ENCODE measurements at places on chromosomes 5 and 9.
A peak's percentile ranks its signal among the peaks of the same experiment; 100 is the strongest.

DNA sequence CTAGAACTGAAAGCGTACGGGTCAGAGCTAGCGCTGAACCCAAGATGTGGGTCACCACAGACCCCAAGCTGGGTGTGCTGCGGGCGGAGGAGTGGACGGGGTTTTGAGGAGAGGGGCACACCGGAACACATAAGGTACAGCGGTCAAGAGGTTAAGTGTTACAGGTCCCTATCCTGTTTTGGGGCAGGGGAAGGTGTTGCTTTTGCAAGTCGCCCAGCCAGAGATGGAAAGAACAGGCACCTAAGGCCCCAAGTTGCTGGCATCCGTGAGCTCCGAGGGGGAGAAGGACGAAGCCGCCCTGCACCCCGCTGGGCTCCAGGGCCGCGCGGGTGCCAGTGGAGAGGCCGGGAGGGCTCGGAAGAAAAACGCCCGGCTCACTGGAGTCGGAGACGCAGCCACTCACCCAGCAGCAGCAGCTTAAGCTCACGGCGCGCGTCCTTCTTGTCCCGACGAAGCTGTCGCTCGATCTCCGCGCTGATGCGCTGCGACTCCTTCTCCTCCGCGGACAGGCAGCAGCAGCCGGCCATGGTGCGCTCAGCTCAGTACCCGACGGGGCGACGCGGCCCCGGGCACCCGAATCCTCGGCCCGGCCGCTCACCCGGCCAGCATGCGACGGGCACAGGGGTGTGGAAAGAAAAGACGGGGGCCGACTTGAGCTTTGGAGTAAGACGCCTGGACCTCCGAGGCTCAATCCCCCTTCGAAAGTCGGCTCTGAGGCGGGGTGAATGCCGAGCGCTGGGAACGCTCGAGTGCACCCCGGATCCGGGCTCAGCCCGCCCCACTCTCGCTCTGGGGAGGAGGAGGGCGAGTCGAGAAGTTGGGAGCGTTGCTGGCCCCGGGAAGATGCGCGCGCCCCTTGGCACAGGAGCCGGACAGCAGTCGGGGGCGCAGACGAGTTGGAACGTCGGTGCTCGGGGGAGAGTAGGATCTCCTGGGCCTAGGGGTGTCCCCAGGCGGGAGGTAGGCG lies 572 bp downstream of the GNA14 start:
- DNase-seq: no peak

DNA sequence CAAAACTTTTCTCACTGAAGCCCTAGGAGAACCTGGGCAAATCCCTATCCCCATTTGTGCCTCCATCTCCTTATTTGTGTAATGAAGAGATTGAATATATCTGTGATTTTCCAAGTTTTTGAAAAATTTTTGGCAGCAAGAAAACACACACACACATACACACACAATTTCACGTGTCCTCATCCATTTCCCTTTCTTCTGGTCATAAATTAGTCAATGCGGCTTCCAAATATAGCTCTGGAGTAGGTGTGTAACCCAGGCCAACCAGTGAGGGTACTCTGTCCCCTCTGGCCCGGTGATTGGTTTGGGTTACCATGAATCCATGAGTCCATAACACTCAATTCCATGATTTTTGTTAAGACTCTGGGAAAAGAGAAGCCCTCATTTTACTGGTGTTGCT lies 12.7 kb downstream of the CSF1R start:
- DNase-seq: no peak

DNA sequence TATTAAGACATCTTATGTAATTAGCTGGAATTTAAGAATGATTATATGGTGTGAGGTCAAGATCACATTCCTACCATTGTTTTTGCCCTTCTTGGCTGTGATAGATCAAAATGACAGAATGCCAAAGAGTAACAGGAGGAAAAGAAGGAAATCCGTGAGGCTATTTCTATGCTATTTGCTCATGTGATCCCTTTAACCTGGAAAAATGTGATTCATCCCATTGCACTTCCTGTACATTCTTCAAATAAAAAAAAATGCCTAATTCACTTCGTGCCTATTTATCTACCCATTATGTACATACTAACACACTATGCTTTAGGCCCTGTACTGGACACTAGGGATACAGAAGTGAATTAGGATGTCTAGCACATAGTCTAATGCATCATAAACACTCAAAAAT lies 154.1 kb upstream of the PAPPA start:
- DNase-seq: no peak

DNA sequence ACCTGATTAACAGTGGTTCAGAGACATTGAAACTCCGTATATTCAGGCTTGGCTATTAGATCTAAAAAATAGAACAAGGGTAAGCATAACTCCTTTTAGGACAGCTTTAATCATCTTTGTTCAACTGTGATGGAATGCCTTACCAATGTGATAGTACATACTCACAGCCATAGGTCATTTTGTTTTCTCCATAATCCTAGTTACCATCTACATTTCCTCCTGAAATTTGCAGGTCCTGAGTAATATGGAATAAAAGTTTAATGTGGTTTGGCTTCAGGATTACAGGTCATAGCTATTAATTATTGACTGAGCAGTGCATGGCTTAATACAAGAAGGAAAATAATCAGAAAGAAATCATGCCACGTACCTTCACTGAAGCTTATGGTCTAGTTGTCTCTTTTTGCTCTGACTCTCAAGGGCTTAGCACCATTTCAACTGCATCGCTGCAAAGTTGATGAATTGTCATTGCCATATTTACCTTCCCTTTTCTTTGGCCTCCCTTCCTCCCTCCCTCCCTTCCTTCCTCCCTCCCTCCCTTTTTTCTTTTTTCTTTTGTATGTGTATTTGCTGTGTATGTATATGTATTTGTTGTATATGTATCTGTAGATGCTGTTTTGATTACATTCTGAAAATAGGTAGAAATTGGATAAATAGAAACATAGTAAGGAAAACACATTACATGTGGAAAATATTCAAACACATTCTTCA lies 250.9 kb upstream of the ZNF608 start:
- no peak for DNase-seq

DNA sequence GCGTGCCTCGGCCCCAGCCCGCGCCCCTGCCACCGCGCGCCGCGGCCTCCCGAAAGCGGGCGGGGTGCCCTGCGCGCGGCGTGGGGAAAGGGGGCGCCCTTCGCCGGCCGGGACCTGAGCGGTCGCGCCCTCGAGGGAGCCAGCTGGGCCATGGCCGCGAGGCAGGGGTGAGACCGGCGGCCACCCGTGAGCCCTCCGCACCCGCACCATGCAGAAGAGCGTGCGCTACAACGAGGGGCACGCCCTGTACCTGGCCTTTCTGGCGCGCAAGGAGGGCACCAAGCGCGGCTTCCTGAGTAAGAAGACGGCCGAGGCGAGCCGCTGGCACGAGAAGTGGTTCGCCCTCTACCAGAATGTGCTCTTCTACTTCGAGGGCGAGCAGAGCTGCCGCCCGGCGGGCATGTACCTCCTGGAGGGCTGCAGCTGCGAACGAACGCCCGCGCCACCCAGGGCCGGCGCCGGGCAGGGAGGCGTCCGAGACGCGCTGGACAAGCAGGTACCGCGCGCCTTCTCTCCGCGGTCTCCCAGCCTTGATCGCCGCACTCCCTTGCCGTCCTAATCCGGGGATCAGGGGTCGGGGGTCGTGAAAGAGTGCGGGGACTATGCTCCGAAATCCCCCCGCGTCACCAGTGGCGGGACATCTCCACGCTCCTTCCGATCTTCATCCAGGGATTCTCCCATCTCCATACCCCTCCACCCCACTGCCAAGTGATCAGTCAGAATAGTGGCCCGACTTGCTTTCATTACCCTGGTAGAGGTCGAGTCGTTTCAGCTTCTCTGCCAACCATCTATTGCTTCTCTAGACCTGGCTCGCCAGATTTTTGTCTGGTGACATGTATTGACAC lies 590 bp downstream of the RASGRF2 start:
- peak; percentile 73 for DNase-seq

GRCh38 chr9:125106285-125106893 lies 36.9 kb downstream of the SCAI start:
- DNase-seq: no peak

- no peak for DNase-seq
Measured at GRCh38 chr9:120481248-120481647, 98.7 kb downstream of the CDK5RAP2 start.

DNA sequence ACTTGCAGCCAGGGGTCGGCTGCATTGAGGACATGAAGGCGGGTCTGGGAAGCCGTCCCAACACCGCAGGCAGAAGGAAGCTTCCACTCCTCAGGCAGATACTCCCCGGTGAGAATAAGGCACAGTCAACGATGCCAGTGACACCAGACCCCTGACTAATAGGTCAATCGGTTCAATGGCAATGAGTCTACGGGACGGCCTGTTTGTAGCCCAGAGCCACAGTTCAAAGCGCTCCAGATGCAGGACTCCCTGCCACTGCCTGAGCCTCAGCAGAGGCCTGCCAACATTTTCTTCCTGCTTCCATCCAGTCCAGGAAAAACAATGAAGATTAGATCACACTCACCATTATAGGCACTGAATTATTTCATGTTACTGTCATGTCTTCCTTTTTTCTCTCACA lies 84.5 kb upstream of the SIMC1 start:
- no peak for DNase-seq

DNA sequence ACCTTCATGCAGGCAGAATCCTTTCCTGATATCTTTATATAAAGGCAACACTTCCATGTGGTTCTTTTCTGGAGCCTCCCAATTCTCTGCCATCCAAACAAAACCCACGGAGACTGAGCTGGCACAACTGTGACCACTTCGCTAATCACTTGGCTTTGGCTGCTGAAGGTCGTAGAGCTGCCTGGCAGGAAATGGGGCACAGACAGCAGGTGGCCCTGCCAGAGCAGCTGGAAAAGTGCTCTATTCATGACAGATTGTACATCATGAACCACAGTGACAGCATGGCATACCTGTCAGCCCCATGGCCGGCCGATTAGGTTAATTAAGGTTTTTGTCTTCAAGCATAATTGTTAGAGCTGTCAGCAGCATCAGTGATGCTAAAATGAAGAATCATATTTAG lies 141.9 kb upstream of the ANKRD55 start:
- no peak for DNase-seq

GRCh38 chr5:135134691-135135381 lies 100.8 kb upstream of the PITX1 start:
- DNase-seq: no peak

GRCh38 chr9:19934301-19934871 lies 145.5 kb upstream of the SLC24A2 start:
- no peak for DNase-seq

- DNase-seq: no peak
Measured at GRCh38 chr9:33192493-33193255, 25.5 kb upstream of the B4GALT1 start.

DNA sequence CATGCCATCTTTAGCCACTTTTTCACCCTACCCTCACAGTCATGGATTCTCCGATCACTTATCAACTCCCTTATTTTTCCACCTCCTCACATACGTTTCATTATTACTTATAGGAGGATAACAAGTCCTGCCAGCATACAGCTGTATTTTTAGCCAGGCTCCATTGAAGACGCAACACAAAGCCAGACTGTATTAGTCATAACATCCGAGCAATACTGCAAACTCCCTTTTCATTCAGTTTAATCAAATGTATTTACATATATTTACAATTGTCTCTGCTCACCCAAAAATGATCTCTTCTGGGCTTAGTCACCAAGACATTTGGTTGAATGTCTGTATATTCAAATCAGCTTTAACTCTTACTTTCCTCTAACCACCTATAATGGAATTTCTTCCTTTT lies 126.4 kb upstream of the PRLR start:
- no peak for DNase-seq

DNA sequence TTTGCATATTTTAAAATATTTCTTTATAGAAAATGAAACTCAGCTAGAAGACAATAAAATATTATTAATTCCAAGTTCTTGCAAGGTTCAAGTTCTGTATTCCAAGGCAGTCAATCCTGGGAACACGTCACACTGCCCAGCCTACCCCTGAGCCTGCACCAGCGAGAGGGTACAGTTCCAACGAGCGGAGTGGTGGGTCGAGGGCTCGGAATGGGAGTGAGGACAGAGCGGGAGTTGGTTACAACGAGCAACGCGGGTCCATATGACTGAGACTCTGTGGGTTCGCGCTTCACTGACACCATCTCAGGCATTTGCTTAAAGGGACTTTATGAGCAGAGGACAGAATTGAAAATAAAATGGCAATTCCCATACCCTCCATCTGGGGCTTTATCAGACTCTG lies 40.0 kb upstream of the SPTLC1 start:
- DNase-seq: no peak

- DNase-seq: no peak
Measured at GRCh38 chr5:53597894-53598293, 37.5 kb downstream of the NDUFS4 start.

Measured in activated T-cell treated with anti-CD3 and anti-CD28 coated beads, Interleukin-2, amount 50 U/mL, for 1 hour (primary cell).